Suprapubic skin (tissue), 4 donors: ENCODE measurements at places on chromosomes 11 and 22.

- peak; percentile 51 for DNase-seq
These were observed 10.3 kb upstream of the NAP1L4 start for GRCh38 chr11:3002351-3002861.

GRCh38 chr11:9681583-9682372 is 17.9 kb downstream of the SWAP70 start:
- DNase-seq = no peak

GRCh38 chr11:78109081-78110015 is 29.7 kb upstream of the NDUFC2 start:
- no peak for DNase-seq

- no peak for DNase-seq
These were observed 8.4 kb downstream of the PPME1 start for GRCh38 chr11:74179234-74180052.

- no peak for DNase-seq
These were observed 511.3 kb downstream of the DLG2 start for GRCh38 chr11:85115798-85116197.

GRCh38 chr11:43548916-43549315 is 131.6 kb upstream of the HSD17B12 start:
- no peak for DNase-seq
